ENCODE measurements at places on chromosomes 6 and 20.

GRCh38 chr20:18650224-18650623, 62.4 kb downstream of the DTD1 start:
- DNase-seq = no peak

DNA sequence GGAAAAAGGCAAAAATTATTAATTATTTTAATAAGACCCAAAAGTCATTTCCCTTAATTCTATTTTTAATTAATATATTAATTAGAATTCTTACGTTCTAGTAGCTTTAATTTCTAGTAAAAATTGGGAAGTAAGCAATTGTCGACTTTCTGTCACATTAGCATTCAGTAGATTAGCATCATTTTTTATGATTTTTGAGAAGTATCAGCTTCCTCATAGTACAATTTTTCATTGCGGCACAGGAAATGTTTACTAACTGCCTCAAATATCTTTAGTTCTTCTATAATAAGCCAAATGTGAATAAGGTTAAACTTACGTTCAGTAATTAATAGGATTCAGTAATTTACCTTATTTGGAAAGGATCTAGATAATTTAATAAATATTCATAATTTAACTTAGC, 687.4 kb downstream of the EPM2A start:
- DNase-seq = no peak

DNA sequence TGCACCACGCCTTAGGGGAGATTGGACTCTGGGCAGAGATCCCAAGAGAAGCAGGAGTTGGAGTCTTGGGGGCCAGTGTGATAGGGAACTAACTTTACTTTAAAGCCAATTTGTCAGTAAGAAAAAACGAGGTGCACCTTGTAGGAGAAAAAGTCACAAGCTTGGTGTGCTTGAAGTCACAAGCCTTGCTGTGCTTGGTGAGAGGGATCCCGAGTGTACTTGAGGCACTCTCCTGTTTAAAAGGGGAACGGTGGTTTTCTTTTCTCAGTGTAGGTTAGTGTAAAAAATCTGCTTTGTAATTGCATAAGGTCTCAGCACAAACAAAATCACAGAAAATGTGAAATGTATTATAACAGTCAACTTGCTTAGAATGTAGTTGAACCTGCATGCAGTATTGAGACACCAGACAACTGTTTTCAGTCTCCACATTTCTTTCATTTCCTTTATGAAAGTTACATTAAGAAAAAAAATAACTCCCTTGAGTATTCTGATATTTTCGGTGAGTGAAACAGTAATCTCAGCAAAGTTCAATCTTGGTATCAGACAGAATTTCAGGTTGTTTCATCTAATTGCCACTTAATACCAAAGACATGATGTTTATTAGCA, 111.1 kb upstream of the DUSP22 start:
- DNase-seq = no peak

DNA sequence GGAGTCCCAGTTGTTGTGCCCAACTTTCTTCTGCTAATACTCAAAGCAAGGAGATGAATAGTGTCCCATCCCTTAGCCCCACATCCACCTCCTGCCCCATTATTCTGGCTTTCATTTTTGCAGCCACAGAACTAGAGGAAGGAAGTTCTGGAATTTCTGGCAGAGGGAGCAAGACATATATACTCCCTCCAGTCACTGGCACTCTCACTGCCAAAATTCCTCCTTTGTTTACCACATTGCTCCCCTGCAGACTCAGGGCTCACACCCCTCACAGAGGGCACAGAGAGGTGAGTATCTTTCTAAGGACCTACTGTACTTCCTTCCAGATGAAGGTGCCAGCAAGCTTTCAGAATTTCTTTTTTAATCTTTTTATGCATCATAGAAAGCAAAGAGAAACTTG, 168.0 kb upstream of the ID4 start:
- DNase-seq = no peak

DNA sequence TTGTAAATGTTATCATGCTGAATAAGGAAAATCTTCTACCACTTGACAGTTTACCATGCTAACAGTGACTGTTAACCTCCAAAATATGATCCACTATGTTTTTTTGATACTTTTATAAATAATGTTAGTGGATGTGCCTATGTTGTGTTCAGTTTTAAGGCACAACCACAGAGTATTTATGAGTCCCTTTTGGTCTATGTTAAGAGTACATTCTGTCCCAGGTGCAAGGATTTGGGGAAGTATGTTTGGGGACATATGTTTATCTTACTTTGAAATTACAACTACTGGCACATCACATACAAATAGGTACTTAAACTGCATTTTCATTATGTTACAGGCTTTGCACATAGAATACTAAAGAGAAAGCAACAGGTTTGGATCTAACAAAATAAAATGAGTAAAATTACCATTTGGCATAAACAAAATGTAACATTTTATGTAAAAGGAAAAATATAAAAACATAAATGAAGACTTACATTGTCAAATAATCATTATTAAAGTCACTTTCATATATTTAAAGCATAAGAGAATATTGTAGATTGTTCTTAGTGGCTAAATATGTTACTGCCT, 71.2 kb downstream of the SESN1 start:
- no peak for DNase-seq

- no peak for DNase-seq
Observed at GRCh38 chr6:1453024-1453423, 63.6 kb downstream of the FOXF2 start.

- DNase-seq = no peak
Observed at GRCh38 chr6:164152611-164153010, 738.1 kb downstream of the QKI start.

GRCh38 chr20:35443003-35443402, 5.0 kb upstream of the GDF5 start:
- DNase-seq = no peak

- no peak for DNase-seq
Observed at GRCh38 chr6:112237066-112237465, 17.3 kb downstream of the LAMA4 start.

GRCh38 chr20:31962761-31963160, 5.2 kb upstream of the XKR7 start:
- no peak for DNase-seq

DNA sequence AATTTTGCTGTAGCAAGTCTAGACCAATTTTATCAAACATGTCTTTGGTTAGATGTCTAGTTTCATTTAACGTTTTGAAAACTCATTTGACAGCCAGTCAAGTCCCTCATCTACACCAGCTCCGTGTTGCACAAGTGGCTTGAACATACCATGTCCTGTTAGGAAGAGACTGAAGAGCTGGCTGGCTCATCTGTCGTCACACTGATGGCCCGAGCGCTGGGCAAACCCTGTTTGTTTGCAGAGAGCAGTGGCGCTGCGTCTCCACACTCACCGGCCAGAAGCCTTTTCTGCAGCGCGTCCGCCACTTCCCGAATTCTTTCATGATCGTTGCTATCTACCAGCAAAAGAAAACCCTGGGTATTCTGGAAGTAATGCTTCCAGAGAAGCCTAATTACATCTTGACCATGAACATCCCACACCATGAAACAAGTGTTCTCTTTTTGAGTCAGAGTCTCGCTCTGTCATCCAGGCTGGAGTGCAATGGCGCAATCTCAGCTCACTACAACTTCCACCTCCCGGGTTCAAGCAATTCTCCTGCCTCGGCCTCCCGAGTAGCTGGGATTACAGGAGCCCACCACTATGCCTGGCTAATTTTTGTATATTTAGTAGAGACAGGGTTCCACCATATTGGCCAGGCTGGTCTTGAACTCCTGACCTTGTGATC, 10.7 kb upstream of the TCFL5 start:
- no peak for DNase-seq

DNA sequence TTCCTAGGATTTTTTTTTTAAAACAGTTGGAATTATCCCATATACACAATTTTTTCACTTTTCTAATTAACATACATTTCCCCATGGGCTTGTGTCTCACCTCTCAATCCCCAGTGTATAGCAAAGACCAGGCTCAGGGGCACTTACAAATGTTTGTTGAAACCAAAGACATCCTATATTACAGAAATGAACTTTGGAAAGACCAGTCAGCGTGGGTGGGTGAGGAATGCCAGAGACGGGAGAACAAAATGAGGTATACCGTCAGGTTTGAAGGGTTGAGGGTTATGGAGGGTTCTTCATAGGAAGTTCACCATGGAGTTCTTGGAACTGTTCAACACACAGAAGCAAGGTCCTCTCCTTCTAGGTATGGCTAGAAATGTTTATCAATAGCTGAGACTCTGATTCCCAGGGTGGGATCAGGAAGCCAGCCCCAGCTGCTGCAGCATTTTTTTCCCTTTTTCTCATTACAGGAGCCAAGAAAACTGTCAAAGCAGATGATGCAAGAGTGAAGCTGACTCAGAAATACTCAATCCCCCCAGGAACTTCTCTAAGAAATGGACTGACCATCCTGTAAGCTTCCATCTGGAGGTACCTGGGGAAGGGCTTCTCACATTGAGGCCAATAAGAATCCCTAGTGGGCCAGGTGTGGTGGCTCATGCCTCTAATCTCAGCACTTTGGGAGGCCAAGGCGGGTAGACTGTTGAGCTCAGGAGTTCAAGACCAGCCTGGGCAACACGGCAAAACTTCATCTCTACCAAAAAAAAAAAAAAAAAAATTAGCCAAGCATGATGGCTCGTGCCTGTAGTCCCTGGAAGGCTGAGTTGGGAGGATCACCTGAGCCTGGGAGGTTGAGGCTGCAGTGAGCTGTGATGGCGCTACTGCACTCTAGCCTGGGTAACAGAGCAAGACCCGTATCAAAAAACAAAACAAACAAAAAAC, 15.9 kb upstream of the TBC1D20 start:
- no peak for DNase-seq

GRCh38 chr20:39943336-39943735, 745.7 kb downstream of the MAFB start:
- no peak for DNase-seq

DNA sequence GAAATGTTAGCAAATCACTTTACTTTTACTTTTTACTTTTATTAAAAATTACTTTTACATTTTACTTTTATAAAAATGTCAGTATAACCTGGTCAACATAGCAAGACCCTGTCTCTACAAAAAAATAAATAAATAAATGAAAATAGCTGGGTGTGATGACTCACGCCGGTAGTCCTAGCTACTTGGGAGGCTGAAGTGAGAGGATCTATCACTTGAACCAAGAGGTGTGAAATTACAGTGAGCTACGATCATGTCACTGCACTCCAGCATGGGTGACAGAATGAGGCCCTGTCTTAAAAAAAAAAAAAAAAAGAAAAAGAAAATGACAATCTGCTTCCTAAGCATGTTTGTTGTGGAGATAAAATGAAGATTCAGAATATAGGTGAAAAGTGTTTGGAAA, 31.0 kb upstream of the FBXO30 start:
- DNase-seq = no peak

- DNase-seq = no peak
Observed at GRCh38 chr6:163339466-163339865, 75.1 kb upstream of the QKI start.

GRCh38 chr6:35486005-35486925, 10.6 kb downstream of the TEAD3 start:
- DNase-seq = no peak

DNA sequence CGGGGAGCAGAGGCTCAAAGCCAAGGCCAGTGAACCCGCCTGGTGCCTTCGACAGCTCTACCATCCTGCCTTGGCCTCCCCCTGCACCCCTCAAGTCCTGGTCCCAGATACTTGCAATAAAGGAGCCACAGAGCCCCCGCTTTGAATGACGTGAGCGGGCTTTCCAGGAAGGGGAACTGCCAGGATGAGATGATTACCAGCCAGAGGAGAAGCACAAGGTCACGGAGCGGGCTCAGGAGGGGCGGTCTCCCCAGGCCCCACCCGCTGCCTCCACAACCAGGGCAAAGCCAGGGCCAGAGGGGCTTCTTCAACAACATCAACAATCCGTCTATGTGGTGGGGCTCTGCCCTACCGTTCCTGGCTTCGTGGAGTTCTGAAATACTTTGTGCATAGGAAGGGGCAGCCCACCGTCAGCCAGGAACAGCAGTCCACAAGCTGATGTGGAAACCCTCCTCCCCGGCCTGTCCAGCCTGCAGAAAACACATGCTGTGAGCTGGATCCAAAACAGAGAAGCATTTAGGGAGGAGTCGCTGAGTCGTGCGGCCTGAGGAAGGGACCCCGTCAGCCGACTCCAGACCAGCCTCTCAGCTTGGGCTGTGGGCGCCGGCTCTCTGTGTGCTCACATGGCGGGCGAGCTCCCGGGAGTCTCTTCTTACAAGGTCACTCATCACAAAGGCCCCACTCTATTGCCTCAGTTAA, 392.5 kb downstream of the CDH4 start:
- no peak for DNase-seq

DNA sequence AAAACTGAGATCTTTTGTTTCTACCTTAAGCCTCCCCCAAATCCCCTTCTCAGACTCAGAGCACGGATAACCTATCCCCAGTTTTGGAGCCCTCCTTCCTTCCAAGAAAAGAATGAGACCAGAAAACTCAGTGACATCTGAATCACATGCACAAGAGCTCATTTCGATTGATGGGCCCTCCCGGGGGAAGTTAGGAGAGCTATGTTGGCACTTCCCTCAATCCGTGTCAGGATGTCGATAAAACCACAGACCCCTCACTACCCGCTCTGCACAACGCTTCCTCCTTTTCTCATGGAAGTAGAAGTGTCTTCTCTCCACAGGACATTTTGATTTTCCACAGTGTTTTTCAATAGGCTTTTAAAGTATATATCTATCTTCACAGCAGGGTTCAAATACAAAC, 332.4 kb downstream of the HACE1 start:
- no peak for DNase-seq

DNA sequence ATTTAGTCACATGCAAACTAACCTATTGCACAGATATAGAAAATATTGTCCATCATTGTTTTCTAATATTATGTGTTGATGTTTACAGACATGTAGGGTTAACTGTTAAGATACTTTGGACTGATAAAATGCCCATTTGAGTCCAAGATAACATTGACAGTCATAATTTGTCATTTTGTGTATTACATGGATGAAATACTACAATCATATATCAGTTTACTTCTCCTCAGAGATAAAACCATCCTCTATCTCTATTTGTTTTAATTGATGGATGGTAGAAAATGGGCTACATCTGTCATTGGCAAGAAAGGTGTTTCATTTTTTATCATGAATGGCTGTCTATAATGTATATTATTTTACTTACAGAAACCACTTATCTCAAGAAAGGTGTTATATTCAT, 6.2 kb downstream of the EPHA7 start:
- no peak for DNase-seq

DNA sequence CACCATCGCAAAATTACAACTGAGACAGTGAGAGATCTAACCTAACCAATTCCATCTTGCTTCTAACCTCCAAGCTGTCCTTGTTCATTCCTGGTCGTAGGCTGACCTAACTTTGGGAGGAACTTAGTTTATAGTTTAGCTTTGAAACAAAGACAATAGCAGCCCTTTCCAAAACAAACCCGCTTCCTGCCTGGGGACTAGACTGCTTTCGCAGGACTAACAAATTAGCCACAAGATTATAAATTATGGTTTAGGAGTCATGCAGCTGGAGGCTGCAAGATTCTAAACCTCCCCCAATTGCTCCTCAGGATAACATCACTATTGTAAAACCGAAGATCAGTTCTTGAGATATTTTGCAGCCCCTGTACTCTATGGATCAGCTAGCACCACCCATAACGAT, 63.2 kb downstream of the TRIM27 start:
- no peak for DNase-seq

Data from stimulated activated CD4-positive, alpha-beta T cell treated with anti-CD3 and anti-CD28 coated beads, Interleukin-1b, Interleukin-23, amount 100 ng/mL, for 48 hours (primary cell).